Activated CD4-positive, alpha-beta T cell treated with anti-CD3 and anti-CD28 coated beads, Interleukin-2, amount 50 U/mL, for 48 hours (primary cell): ENCODE measurements at places on chromosomes 6 and 20.

GRCh38 chr6:8857160-8857559, 421.8 kb upstream of the SLC35B3 start:
- no peak for DNase-seq

DNA sequence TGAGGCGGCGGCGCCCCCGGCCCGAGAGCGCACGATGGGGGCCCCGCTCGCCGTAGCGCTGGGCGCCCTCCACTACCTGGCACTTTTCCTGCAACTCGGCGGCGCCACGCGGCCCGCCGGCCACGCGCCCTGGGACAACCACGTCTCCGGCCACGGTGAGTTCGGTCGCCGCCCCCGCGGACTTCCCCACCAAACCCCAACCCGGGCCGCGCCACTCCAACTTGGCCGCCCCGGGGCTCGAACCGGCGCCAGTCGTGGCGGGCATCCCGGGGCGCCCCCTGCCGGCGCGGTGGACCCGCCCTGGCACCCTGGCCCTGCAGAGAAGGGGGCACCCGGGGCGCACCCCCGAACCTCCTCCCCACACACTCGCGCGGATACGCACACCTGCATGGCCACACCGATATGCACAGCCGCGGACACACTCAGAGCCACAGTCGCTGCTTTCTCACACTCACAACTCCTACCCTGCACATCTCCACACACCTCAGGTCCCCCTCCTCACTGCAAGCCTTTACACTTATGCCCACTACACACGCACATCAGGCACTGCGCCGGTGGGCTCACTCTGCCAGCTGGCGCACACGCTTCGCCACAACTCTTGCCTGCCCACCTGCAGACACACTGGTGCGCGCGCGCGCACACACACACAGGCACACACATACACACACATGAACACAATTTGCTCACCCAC, 535 bp downstream of the VSTM2L start:
- no peak for DNase-seq

- no peak for DNase-seq
Measured at GRCh38 chr6:105562027-105562426, 159.1 kb upstream of the PREP start.

- peak; percentile 67 for DNase-seq
Measured at GRCh38 chr6:111992851-111993250, 61.1 kb upstream of the CCN6 start.

GRCh38 chr6:43698584-43699349, 11.2 kb upstream of the MRPS18A start:
- DNase-seq: no peak

- DNase-seq: peak; percentile 7
Measured at GRCh38 chr6:151494235-151494935, 568 bp downstream of the CCDC170 start.

DNA sequence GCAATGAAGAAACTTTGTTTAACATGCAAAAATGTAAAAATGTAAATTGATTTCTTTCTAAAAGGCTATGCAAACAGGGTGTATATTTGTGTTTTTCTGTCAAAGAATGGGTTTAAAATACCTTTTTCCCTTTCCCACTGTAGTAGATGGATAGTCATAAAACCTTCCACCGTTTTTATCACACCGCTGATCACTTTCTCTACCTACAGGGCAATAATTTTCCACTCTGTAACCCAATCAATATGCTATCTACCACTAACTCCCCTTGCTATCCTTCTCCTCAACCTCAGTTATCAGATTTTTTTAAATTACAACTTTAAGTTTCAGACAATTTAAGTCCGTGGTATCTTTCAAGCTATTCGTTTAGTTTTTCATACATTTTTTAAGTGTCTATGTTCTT, 91.4 kb upstream of the ARID1B start:
- DNase-seq: no peak

DNA sequence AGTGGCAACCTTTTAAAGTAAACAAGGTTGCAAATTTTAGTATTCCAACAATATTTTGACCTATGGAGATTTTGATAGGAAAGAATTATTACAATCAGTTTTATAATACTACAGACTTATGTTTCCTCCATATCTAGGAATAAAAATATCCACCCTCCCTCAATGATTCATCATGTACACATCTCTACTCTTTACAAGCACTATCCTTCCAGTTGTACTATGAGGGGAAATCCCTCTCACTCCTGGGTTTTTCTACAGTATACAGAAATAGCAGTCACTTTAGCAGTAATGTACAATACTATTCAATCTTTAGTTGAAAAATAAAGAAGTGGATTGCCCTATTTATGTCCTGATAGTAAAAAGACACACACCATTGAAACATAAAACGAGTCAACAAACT, 46.3 kb upstream of the SCML4 start:
- DNase-seq: no peak

- DNase-seq: no peak
Measured at GRCh38 chr6:87071683-87072082, 23.2 kb downstream of the CGA start.

DNA sequence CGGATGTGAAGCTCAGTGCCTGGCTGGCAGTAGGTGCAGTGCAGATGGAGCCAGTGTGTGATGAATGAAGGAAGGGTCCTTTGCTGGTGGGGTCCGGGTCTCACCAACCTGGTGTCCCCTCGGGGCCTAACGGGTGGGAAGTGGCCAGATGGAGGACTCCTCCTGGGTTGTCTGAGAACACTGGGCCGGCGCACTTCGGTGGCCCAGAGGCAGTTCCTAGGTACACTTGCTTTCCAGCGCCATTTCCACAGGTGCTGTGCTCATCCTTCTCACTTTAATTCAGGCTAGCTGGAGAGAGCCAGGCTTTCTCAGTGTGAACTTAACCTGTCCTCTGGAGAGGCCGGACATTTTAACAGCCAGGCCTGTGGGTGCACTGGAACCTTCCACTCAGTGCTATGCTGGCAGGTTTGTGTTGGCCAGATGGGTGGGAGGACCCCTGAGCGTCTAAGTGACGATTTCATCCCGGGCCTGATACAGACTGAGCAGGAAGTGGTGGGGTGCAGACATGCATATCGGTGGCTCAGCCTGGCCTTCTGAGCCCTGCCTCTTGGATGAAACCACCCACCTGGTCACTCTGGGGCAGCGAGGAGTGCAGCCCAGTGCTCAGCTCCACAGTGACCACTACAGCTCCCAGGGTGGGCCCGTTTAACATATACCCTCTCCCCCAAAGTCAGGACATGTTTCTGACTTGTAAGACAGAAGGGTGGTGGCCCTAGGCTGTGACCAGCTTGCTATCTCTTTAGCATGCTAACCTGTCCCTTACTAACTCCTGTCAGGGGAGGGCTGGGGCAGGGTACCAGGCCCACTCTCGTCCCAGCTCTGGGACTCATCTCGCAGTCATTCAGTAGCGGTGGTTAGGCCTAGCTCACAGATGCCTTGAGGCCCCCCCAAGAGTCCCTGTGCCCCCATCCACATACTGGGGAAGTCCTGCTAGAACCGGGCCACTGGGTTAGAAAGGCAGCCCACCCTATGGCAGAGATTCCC, 8.2 kb upstream of the PYGB start:
- DNase-seq: no peak

DNA sequence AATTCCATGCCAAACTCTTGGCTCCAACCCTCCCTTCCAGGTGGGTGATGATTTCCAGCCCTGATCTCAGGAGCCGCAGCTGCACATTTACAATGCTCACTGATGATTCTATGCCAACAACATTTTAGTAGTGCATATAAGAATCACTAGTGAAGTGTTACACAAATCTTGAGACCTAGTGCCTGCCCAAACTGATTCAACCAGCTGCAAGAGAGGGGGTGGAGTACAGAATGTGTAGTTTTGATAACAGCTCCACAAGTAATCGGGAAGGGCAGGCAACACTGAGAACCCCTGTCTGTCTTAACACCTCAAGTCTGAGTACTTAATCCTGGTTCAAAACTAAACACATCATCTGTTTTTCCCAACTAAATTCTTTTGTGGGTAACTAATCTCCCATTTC, 91.7 kb downstream of the PRDM1 start:
- DNase-seq: no peak

GRCh38 chr6:89927791-89928550, 33.7 kb downstream of the GJA10 start:
- DNase-seq: no peak

GRCh38 chr20:56285496-56285895, 37.0 kb downstream of the MC3R start:
- DNase-seq: no peak

- no peak for DNase-seq
Measured at GRCh38 chr6:17027441-17027840, 74.4 kb upstream of the STMND1 start.

- no peak for DNase-seq
Measured at GRCh38 chr6:12608016-12608860, 108.3 kb upstream of the PHACTR1 start.

DNA sequence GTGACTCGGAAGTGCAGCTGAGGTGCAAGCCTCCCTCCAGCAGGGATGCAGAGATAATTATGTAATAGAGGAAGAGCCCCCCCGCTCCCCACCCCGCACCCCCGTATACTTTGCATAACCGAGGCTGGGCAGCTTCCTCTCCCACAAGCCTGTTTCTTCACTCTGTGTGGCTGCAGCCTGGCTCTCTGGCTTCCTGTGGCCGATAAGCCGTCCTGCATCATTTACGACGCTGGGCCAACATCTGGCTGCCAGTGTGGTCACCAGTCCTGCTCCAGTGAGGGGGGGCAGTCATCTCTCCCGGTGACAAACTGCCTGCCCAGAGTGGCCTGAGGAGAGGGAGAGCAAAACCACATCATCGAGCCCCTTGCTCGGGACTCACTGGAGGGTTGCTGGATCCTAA, 59.2 kb downstream of the RBM38 start:
- no peak for DNase-seq

DNA sequence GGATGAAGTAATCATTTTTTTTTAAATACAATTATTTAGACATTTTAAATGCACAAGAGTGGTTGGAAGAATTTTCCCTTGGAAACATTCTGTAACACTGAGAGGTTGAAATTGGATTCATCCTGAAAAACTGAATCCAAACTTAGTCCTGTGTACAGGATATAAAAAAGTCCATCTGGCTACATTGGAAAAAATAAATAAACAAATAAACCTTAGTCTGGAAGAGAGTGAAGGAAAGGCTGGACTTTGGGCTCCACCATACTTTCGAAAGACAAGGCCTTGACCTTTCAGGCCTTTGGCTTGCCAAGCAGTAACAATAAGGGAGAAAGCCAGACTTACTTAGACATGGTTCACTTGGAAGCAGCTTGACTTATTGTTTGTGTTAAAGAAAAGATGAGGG, 664.3 kb downstream of the TENT5A start:
- DNase-seq: no peak

DNA sequence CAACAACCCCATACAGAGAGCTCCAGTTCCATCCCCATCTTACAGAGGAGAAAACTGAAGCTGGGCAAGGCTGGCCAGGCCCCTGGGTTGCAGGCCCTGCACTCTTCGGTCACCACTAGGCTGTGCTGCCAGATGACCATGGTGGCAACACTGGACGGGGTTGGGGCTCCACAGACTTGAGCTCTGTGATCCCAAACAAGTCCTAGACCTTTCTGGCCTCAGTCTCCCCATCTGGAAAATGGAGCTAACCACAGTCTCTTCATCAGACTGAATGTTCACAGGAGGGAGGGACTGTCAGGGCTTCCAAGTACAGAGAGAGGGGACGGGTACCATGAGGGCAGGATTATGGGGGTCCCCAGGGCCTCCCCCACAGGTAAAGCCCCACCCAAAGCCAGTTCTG, 41.3 kb upstream of the NOL4L start:
- DNase-seq: no peak

DNA sequence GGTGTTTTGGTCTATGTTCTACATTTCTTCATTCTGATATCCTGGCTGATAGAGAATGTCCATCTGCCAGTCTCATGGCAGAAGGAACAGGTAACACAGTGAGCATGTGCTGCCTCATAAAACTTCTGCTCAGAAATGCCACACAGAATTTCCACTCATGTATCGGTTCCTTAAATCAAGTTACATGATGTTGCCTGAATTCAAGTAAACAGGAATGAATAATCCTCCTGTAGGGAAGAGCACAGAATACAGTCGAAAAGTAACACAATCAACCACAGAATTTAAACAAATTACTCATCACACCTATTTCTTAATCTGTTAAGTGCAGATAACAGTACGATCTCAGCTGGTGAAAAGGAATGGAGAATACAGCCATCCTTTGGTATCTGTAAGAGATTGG, 74.7 kb downstream of the FAM217A start:
- DNase-seq: no peak

DNA sequence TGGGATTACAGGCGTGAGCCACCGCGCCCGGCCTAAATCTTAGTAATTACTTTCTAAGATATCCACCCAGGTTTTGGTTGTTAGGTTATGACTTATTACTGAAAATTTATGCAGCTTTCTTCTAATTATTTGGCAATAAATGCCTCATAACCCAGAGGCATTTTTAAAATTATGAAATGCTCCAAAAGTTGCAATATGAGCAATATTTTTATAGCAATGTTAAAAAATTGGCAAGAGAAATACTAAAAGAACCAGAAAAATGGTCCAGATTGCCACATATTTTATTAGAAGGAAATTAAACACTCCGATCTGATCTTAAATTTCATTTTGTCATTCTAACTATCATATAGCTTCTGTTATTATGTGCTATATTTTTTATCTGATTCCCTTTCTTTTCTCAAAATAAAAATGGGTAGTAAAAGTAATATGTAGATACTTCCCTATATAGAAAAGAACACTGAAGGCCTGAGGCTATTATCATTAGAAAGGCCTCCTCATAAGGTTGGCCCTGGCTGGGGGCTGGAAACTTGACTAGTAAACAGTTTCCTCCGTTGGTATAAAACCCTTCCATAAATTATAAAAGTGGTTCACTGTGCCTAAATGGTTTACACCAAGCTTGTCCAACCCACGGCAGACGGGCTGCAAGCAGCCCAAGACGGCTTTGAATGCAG, 22.1 kb downstream of the BLOC1S5 start:
- no peak for DNase-seq

DNA sequence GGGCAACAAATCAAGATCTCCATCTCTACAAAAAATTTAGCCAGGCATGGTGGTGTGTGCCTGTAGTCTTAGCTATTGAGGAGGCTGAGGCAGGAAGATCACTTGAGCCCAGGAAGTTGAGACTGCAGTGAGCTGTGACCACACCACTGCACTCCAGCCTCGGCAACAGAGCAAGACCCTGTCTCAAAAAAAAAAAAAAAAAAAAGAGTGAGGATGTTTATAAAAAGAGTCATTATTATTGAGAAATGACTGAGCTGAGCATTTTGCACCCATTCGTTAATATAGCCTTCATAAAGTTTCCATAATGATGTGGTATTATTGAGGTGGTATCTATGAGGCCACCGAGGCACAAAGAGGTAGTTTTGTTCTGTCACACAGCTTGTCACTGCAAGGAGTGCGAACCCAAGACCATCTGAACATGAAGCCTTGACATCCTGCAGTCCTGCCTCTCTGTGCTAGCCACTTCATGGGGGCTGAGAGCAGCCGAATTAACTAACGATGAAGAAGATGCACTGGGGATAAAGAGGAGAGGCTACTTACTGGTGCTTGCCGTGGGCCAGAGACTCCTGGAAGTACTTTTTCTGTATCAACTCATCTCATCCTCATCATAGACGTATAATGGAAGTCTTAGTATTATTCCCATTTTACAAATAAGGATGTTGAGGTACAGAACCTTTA, 175.5 kb downstream of the BCAS1 start:
- DNase-seq: no peak

- DNase-seq: no peak
Measured at GRCh38 chr6:169955731-169956437, 204.5 kb downstream of the ERMARD start.
